Femur (tissue), 1 donor: ENCODE measurements at places on chromosomes 5 and 9.

DNA sequence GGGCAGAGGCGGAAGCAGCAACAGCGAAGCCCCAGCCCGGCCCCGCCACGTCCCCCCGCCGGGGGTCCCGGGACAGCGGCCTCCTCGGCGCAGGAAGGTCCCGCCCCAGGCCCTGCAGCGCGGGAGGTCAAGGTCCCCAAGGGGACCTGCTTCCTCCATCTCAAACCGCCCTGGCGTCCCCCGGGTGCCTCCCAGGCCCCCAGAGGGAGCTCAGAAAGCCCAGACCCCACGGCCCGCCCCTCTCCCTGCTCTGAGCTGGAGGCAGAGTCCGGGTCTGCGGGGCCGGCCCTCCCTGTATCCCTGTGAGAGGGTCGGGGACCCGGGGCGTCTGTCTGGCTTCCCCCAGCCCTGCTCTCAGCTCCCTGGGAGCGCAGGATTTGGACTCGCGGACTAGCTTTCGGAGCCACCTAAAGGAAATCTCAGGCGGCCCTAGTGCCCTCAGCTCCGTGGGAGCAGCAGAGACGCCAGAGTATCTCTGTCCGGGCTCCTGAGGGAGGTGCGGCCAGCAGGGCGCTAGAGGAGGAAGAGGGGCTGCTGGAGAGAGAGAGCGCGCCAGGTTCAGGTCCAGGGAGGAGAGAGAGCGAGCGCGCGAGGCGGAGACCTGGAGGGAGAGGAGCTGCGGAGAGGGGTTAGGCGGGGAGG is 30.7 kb downstream of the EXOC3 start:
- DNase-seq: peak; percentile 57

DNA sequence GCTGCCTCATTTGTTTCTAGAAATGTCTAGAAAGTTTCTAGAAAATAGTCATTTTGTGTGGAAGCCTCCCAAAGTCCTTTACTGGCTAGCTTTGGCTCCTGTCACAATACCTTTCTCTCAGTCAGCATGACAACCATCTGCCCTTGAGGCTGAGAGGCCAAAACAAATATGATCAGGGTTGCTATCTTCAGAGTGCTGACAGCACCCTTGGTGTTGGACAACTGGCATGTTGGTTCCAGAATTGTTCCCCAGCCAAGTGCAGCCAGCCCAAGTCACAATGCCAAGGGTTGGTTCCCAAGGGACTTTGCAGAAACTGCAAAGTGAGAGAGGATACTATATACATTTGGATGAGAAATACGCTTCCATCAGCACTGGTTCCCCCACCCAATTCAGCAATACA is 140.9 kb upstream of the GAS1 start:
- no peak for DNase-seq

DNA sequence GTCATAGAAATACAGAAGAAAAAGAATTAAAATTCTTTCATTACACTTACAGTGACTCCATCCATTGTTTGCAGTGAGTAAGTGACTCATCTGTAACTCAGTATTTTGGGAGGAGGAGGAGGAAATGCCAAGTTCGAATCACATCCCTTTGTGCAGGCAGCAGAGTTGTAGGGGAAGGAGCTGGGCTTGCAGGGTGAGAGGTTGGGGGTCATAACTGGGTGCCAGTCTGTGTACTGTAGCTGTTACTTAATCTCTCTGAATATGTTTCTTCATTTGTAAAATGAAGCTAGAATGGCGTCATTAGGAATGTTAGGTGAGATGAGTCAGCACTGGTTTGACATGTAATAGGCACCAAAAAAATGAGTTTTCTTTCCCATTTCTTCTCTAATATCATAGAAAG is 235.7 kb upstream of the ADAMTSL1 start:
- no peak for DNase-seq

- DNase-seq: no peak
Observed at GRCh38 chr5:138616508-138616907, 41.3 kb upstream of the HSPA9 start.

GRCh38 chr5:86765778-86766502 is 148.2 kb downstream of the COX7C start:
- no peak for DNase-seq

GRCh38 chr9:69303331-69303730 is 21.7 kb upstream of the ENTREP1 start:
- DNase-seq: no peak

GRCh38 chr9:116280529-116280928 is 126.9 kb downstream of the PAPPA start:
- no peak for DNase-seq

DNA sequence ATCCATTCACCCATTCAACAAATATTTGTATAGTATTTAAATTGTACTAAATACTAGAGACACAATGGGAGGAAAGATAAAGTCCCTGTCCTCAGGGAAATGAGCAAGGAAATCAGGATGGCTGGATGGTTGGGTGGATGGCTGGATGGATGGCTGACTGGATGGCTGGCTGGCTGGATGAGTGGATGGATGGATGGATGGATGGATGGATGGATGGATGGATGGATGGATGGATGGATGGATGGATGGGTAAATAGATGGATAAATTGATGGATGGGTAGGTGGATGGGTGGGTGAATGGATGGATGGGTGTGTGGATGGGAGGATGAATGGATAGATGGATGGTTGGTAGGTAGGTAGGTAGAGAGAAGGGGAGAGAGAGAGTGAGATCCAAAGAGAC is 41.5 kb upstream of the WWC1 start:
- no peak for DNase-seq

- no peak for DNase-seq
Observed at GRCh38 chr5:65341835-65342234, 139.9 kb downstream of the ADAMTS6 start.

DNA sequence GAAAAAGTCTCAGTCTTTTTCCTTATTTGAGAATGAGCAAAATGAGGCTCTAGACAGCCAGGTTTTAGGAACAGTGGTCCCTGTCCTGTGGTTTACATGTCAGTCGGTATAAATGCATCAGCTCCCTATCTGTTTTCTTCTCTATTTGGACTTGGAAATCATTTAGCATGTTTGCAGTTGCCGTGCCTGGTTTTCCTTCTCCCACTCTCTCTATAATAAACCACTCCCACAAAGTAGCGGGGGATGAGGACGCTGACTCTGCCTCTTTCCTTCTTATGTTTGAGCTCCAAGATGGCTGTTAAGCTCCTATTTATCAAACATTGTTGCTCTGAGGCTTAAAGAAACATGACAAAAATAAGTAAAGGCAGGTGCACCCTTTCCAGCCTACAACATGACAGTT is 57.2 kb upstream of the CTSL start:
- no peak for DNase-seq

DNA sequence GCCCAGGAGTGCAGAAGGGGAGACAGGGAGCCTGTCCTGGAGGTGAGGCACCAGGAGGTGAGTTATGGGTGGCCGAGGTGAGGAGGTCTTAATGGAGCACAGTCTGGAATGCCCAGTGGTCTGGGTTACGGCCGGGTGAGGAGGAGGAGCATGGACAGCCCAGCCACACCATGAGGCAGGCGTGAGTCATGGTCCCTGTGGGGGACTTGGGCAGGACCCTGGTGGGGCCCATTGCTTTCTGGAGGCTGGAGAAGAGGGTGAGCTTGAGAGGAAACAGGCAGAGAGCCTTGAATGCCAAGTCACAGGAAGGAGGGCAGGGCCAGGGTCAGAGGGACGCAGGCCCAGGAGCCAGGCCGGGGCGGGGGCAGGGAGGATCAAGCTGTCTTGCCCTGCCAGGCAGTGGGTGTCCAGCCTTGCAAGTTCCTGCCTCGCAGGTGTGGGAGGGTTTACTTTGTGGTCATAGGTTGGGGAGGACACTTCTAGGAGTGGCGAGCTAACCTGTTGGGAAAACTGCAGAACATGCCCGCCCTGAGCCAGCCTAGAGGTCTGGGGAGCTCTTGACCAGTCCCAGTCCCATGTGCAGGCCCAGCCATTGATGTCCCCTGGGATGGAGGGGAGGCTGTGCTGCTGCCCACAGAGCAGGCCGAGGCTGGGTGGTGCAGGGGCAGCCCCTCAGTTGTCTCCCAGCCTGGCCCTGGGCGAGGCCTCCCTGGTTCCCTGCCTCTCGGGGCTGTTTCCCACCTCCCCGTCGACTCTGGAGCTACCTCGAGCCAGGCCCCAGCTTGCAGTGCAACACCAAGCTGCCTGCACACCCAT is 2.8 kb downstream of the CACNA1B start:
- no peak for DNase-seq

GRCh38 chr9:93290495-93291434 is 106.8 kb downstream of the WNK2 start:
- no peak for DNase-seq

- no peak for DNase-seq
Observed at GRCh38 chr9:98310752-98311392, 55.4 kb upstream of the TBC1D2 start.

DNA sequence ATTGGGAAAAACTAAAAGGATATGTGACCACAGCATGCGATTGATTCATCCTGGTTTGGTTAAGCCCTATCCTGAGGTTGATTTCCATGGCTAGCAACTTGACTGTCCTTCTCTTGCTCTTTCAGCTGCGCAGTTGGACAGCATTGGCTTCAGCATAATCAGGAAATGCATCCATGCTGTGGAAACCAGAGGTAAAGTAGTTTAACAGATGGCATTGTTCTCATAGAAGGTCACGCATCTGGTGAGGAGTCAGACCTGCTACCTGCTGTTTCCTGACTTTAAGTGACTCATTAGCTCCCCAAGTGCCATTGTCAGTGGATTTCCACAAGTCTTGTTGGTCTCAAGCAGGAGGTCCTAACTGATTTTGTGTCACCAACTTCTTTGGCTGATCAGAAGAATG is 266.9 kb downstream of the ARHGAP26 start:
- peak; percentile 45 for DNase-seq

DNA sequence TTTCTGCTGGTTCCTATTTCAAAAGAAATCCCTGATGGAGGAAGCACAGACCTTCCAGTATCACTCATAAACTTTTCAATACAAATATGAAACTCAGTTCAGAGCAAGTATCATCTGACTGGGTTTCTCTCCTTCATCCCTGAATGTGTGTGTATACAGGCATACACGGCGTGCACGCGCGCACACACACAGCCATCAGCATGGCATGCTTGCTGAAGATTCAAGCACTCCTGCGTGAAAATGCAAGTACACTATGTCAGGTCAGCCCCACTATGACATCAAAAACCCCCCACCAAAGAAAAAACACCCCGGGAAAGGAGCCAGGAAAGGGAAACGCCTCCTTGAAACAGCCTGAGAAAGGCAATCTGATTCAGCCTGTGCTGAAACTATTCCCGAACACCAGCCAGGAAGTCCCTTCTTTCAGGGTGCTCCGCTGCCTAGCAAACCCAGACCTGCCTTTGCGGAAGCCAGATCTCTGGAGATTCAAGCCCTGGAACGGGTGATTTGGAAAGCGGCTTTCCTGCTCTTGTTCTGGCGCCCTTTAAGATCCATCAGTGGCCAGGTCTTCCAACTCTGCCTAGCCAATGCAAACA is 831 bp downstream of the KLHL3 start:
- peak; percentile 53 for DNase-seq

- DNase-seq: no peak
Observed at GRCh38 chr5:16740811-16741392, 124.1 kb upstream of the RETREG1 start.

- no peak for DNase-seq
Observed at GRCh38 chr9:132531195-132531594, 51.2 kb upstream of the BARHL1 start.

DNA sequence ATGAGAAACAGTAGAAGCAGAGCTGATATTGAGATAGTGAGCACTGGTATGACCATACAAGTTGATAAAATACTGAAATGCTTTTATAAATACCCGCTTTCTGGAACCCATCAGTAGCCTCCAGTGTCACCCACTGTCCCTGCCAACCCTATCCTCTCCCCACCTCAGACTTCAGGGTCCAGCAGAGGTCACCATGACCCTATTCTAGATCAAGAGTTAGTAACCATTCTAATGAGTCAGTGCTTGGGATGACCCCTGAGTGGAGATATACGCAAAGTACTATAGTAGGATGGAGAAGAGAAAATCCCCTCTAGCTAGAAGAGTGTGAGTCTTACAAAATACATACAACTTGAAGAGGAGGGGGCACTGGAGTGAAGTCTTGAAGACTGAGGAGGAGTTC is 297.9 kb upstream of the BRINP1 start:
- no peak for DNase-seq

DNA sequence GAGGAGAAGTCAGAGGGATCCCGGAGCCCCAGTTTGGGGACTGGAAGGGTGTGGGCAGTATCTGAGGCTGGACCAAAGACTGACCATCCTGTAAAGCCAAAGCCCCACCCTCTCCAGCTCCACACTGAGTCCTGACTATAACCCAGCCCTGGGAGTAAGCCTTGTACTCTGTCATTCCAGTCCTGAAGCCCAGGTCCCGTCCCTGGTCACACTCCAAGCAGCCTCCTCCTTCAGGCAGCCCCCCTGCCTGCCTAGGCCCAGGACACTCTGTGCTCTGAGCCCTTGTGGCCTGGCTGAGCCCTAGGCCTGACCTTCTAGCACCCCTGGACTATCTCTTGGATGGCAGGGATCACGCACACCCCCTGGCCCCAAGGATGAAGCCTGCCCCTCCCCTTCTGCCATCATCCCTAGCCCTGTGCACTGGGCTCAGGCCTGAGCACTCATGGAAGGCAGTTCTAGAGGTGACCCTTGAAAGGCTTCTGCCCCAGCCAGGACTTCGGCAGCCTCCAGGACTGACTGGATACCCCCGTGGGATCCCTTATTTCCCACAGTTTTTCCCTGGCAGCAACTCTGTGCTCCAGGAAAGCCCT is 28.0 kb upstream of the ENHO start:
- peak; percentile 10 for DNase-seq

GRCh38 chr9:112086627-112087026 is 88.5 kb downstream of the SUSD1 start:
- DNase-seq: no peak

GRCh38 chr5:58363461-58364249 is 96.2 kb downstream of the PLK2 start:
- no peak for DNase-seq

GRCh38 chr5:65999061-65999723 is 72.8 kb downstream of the ERBIN start:
- DNase-seq: no peak

- DNase-seq: no peak
Observed at GRCh38 chr5:132810605-132811004, 2.5 kb upstream of the SOWAHA start.

DNA sequence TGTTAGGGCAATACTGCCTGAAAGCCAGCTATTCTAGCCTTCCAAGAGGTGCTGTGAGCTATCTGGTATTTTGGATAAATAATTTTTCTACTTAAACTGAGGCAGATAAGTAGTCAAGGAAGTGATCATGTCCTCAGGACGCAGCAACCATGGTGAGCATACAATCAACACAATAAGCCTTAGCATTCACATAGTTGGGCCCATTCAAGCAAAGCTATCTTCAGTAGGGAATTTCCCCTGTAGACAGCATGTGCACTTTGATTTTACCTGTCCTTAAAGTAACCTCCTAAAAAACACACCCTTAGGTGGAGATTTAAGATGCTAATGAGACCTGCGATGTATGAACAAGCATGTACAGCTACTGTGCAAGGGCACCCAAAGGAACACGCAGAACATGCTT is 76.2 kb upstream of the HCN1 start:
- no peak for DNase-seq

DNA sequence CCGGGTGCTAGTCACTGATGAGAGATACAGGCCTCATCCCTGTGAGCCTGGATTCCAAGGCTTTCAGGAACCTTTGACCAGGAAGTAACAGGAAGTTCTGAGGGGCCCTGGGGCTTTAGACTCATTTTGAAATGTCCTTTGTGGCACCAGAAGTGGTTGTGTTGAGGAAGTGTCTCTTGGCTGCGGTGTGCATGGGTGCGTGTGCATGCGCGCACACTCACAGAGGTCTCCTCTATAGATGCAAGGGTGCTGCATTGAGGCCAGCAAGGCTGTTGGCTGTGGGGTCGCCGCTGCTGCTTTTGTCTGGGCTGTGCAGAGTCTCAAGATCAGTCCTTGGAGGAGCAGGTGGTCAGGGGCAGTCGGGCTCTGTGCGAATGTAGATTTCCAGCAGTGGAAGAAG is 7.6 kb downstream of the RAB24 start:
- no peak for DNase-seq

GRCh38 chr5:172858511-172858989 is 24.5 kb downstream of the ERGIC1 start:
- DNase-seq: no peak
